LHCN-M2 (cell line): ENCODE measurements at places on chromosomes 6 and 20.

GRCh38 chr6:166614589-166614988 is 12.5 kb downstream of the RPS6KA2 start:
- peak; percentile 28 for DNase-seq

- DNase-seq = no peak
Measured at GRCh38 chr6:44053106-44053756, 74.0 kb downstream of the MRPL14 start.

GRCh38 chr6:37201726-37202125 is 31.8 kb downstream of the PIM1 start:
- DNase-seq = no peak

DNA sequence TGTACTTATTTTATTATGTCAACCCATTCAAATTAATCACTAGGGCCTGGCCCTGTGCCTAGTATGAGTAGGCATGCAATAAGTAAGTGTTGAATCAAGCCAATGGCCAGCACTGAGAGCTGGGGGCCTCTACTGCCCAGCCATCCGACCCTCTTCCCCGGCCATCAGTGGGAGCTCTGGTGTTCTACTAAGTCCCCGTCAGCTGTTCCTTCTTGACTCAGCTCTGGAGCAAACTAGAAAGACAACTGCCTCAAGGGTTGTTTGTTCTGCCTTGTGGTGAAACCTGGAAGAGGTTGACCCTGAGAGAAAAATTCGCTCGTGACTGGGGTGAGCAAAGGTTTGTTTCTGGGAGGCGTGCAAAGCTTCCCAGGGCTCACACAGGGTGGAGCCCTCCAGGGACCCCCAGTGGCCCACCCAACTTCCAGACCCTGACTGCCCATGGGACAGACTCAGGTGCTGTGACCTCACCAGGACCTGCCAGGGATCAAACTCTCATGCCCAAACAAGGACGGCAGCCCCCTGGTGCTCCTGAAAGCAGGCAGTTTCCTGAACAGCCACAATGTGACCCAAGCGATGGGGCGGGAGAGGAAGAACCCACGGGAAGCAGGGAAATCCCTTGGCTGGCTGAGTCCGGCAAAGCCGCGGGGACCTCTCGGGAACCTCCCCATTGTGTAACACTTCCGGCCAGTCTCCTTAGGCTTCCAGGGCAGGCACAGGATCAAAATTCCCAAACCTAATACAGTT is 50.4 kb downstream of the BANF2 start:
- DNase-seq = peak; percentile 80

DNA sequence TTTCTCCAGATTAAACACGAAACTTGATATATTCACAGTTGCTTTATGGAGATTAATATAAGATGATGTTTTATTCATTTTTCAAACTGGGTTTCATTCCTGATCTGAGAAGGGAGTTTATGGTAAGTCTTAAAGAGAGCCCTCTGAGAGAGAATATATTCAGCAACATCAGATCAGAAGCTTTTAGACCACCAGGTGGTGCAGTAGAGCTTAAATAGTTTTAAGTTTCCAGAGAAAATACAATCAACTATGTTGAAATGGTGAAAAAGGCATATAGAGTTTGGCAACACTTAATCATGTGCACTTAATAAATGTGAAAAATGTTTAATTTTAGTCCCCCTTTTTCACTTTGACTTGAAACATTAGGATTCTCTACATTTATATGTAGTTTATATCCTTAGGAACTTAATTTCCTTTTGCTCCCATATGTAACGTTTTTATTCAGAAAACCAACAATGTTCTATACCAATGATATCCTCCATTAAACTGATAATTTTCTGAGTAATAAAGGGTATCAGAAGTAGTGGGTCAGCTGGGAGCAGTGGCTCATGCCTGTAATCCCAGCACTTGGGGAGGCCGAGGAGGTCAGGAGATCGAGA is 86.4 kb upstream of the CLDN20 start:
- peak; percentile 68 for DNase-seq

- no peak for DNase-seq
Measured at GRCh38 chr6:78594668-78595066, 272.7 kb upstream of the IRAK1BP1 start.

GRCh38 chr20:54015496-54015895 is 54.9 kb downstream of the BCAS1 start:
- DNase-seq = no peak
